ENCODE measurements at places on chromosomes 6 and 20.

- no peak for DNase-seq
Measured at GRCh38 chr20:24368253-24368652, 101.2 kb upstream of the SYNDIG1 start.

DNA sequence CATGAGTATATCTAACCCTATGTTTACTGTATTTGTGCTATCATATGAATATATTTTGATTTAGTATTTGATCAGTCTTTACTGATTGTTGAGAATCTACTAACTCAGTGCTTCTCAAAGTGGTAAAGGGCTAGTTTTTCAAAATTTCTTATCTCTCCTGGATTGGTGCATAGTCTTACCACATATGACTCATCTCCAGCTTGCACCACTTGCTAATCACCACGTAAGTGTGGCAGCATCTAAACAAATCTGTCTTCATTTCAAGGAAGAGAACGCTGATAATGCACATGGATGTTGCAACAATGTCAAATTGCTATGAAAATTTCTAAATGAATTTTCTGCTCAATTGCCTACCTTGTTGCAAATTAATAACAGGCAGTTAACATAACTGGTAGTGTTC, 299.5 kb downstream of the PAX1 start:
- no peak for DNase-seq

DNA sequence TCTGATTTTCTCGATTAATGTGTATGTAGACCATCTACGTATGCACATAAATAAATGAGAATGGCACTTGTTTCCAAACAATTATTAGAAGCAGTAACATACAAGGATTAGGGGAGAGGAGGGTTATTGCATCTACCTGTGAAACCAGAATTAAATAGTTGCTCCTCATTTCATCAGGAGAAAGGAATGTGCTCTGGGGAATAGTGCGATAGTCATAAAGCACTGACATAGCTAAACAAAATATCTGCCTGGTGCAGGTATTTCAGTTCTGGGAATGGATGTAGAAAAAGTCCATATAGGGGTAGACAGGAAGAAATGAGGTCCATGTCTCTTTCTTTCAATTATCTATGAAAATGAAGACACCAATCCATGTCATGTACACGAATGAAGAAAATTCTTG, 1.6 kb upstream of the ID4 start:
- no peak for DNase-seq

DNA sequence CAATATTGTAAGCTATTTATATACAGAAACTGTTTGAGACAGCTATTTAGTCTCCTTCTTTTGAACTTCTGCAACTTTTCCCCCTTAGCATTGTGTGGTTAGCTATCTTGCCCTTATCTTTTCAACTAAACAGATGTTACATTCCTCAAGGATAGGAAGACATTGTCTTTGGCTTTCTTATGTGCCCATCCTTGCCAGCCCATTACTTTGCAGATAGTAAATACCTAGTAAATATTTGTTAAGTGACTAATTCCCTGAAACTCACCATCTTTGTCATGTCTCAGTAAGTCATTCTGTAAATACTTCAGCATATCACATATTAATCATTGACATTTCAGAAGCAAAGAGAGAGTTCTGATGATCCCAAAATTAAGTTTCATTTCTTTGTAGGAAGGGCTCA, 69.1 kb upstream of the FLRT3 start:
- DNase-seq, result no peak

DNA sequence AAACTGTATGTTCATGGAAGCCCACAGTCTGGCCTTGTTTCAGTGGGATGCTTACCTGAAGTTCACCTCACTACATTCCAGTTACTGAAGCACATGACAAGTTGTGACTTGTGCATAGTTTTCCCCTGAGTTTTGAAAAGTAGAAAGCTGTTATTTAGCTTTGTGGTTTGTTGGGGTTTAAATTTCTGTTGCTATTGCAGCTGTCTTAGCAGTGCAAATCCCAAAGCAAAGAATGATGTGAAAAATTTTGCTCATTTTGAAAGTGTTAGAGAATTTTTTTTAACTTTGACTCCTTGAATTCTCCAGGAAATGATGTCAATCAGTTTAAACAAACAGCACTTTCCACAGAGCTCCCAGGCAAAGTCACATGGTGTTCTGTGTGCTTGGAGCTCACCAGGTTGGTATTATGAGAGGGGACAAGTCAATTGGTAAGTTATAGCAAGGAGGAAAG, 268.4 kb downstream of the ADGRG6 start:
- DNase-seq, result no peak

- no peak for DNase-seq
Measured at GRCh38 chr6:36333171-36333895, 3.4 kb downstream of the BNIP5 start.

- no peak for DNase-seq
Measured at GRCh38 chr6:18207949-18208348, 52.7 kb downstream of the KDM1B start.

DNA sequence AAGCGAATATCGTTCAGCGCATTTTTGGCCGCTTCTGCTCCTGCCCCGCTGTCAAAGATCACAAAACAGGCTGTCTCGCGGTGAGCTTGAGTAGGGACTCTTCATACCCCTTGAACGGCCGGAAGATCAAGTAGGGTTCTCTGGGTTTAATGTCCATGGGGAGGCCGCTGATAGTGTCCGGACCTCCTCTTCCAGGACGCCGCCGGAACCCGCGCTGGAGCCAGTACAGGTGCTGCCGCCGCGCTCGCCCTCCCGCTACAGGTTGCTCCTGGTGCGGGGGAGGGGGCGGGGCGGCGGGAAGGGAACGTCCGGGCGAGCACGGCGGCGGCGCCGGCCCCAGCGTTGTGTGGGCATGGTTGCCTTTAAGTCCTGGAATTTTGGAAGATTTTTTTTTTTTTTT, 67.4 kb downstream of the KHDC1L start:
- DNase-seq, result no peak

- DNase-seq, result no peak
Measured at GRCh38 chr20:2197166-2197565, 95.5 kb downstream of the STK35 start.

DNA sequence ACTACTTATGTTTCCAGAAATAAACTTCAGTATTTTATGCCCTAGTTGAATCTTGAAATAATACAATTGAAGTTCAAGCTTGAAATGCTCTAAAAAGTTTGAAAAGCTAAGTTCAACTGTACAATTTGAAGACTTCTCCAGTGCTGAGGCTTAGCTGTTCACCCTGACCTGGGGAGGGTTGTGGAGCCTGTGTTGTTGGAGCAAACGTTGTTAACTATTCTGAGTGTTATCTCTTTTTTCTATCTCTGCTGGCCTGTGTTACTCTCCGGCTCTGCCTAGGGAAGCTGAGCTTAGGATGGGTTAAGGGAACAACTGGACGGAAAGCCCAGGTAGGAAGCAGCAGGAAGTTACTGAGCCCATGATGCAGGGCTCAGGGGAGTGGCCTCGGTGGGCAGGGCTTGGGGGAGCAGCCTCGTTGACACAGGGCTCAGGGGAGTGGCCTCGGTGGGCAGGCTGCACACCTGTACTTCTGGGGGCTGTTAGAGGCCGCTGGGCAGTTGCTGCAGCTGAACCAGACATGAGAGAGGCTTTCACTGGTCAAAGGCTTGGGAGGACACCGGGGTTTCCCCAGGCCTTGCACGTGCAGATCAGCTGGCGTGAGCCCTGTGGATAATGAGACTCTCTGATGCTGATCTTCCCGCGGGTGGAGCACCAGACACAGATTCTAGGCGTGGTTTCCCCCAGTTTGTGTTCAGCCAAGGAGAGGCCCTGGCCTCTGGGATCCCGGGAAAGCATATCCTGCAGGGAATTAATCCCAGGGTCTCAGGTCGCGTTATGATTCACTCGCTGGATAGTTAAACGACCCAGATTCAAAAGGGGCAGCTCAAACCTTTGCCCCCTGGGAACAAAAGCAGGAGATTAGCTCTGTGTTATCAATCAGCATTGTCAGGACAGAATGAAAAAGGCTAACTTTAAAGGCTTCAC, 58.9 kb downstream of the ERMARD start:
- DNase-seq, result no peak

DNA sequence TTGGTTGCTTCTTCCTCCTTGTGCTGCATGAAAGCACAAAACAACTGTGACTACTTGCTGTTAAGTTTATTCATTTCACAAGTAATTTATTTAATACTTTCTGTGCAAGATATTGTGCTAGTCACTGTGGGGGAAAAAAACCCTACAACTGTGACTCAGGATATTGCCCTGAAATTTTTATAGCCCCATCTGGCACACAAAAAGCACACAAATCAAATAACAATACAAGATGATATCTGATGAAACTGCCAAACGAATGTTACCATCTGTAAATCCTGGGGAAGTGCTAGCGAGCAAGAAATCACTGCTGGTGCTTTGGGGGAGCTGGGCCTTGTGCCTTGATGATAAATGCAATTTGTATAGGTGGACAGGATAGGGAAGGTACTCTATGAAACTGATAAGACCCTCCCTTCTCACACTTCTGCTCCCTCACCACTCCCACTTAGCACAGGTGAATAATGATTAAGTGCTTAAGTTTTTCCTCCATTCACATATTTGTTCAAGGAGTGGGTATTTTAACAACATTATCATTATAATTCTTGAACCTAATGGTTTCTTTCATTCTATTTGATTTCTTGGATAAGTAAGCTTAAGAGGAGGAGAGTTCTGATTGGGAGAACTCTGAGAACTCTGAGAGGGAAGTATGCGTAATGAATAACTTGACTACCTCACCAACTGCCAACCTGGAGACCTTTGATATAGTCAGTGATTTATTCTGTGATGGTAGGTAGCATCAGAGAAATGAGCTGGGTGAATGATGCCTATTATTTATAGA, 115.3 kb downstream of the RTN4IP1 start:
- DNase-seq, result no peak

DNA sequence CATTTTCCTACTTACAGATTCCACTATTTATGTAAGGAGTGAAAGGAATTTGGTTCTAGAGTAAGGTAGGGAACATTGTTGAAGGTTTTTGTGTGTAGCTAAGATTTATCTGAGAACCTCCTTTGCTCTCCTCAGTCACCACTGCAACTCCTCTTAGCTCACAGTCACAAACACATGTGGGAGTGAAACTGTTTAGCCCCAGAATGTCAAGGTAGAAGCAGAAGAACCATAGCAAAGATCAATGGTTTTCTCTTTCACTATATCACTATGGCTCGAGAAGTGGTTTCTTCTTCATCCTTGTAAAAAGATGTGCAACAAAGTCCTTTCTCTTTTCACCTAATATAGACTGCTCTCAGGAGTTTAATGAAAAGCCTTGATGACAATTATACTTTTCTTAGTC, 6.5 kb upstream of the DEFB112 start:
- DNase-seq, result no peak

DNA sequence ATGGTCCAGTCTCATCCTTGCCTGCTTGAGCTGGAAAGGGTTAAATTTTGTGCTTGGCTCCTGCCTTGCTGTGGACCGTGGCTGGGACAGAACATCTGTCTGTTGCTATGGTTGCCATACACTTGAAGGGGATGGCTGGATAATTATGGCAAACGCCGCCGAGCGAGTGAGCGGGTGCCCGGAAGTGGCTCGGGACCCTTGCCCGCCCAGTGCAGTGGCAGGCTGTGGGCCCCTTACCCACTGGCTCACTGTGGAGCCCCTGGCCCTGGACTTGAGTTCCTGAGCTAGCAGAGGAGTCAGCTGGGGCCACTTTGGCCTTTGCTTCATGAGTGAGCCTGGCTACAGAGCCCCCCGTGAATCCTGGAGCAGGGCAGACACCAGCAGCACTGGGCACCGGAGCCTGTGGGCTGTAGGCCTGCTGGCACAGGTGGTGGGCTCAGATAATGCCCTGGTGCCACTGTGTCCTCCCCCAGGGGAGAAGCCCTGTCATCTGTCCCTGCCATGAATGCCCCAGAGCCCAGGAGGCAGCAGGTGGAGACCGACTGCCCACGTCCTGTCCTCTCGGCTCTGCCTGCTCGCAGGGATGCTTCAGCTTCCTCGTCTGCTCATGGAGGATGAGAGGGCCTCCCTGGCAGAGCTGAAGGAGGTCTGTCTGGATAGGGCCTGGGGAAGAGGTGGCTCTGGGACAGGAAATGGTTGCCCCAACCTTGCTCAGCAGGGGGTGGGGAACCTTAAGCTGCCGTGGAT, 25.5 kb upstream of the NOL4L start:
- DNase-seq, result no peak

- DNase-seq, result no peak
Measured at GRCh38 chr20:23702021-23702420, 13.2 kb upstream of the CST4 start.

GRCh38 chr6:111469543-111469942, 13.5 kb downstream of the REV3L start:
- DNase-seq, result no peak

DNA sequence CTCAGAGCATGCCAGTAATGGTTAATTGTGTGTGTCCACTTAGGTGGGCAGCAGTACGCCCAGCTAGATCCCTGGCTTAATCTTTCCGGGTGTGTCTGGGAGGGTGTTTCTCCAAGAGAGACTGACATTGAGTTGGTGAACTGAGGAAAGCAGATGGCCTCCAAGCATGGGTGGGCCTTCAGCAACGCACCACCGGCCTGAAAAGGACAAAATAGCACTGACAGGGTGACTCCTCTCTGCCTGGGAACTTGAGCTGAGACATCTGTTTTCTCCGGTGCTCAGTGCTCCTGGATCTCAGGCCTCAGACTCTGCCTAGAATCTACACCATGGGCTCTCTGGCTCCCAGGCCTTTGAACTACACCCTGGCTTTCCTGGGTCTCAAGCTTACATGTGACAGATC, 43.2 kb downstream of the C6orf118 start:
- no peak for DNase-seq

- DNase-seq, result no peak
Measured at GRCh38 chr6:146526192-146526591, 17.4 kb upstream of the RAB32 start.

DNA sequence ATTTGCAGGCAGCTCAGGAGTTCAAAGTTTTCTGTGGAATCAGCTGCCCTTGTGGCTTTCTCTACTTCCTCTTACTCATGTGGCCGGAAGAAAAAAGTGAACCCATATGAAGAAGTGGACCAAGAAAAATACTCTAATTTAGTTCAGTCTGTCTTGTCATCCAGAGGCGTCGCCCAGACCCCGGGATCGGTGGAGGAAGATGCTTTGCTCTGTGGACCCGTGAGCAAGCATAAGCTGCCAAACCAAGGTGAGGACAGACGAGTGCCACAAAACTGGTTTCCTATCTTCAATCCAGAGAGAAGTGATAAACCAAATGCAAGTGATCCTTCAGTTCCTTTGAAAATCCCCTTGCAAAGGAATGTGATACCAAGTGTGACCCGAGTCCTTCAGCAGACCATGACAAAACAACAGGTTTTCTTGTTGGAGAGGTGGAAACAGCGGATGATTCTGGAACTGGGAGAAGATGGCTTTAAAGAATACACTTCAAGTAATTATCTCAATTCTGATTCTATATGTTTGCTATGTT, 1.1 kb downstream of the MGME1 start:
- DNase-seq, result no peak

DNA sequence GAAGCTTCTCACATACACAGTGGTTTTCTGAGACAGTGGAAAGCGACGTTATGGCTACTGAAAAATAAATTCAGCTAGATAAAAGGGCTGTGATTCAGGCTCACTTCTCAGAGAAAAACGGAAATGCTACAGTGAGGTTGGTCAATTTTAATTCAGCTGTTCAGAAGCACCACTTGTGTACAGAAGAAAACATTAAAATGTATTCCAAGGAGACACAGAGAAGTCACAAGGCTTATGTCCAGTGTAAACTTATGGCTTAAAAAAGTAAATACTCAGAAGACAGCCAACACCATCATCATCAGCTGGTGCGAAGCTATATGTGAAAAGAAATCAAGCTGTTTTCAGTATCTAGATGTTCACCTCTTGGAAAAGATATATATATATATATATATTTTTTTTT, 68.6 kb downstream of the ABHD12 start:
- no peak for DNase-seq

All from stimulated activated CD8-positive, alpha-beta memory T cell treated with anti-CD3 and anti-CD28 coated beads, Interleukin-2, amount 100 ng/mL, for 1 hour (primary cell).